ENCODE measurements at places on chromosomes 4 and X.

GRCh38 chrX:156001001-156001666 is 3.6 kb downstream of the IL9R start:
- no peak for DNase-seq

DNA sequence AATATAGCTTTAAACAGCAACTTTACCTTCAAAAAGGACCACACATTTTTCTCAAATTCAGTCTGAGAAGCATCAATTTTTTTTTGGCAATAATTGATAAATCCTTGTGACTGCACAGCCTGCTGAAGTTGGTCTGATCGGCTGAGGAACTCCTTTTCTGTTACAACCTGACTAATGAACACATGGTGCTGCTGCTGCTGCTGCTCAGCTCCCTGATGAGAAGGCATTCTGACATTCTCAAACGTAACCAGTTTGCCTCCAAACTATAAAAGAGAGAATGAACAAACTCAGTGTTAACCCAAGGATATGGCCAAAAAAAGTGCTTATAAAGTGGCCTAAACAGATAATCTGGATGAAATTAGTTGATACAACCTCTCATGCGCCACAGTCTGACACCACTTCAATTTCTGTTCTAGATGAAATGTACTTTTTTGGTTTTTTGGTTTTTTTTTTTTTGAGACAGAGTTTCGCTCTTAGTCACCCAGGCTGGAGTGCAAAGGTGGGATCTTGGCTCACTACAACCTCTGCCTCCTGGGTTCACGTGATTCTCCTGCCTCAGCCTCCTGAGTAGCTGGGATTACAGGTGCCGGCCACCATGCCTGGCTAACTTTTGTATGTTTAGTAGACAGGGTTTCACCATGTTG is 26.5 kb downstream of the SEC31A start:
- no peak for DNase-seq

DNA sequence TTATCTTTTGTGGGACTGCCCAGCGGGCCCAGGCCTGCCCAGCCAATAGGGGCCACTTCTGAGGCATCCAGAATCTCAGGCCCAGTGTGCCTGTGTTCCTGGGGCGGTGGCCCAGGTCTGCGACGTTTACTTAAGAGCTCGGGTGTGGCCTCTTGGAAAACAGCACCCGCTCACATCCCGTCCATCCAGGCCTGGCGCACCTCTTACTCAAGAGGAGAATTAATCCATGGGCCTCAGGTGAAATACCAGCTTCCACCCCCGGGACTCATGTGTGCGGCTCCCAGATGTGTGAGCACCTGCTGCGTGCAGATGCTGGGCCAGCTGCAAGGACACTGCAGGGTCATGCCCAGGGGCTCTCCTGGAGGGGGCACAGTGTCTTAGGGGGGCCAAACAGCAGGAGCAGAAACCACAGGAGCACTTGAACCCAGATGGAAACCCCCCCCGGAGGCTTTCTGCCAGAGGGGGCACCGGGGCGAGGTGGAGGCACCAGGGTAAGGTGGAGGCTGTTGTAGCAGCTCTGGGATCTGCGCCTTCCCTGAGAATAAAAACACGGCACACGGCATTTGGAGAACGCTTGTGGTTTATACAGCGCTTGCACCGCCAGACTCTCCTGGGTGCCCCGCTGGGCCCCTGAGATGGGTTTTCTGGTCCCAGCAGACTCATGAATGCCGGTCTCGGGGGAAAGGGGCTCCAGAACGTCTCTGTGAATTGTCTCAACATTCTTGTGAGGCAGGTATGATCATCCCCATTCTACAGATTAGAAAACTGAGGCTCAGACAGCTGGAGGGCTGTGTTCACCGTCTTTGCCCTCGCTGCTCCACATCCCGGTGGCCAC is 2.8 kb downstream of the PSAPL1 start:
- no peak for DNase-seq

GRCh38 chr4:109973529-109973905 is 60.8 kb downstream of the EGF start:
- DNase-seq, result no peak

DNA sequence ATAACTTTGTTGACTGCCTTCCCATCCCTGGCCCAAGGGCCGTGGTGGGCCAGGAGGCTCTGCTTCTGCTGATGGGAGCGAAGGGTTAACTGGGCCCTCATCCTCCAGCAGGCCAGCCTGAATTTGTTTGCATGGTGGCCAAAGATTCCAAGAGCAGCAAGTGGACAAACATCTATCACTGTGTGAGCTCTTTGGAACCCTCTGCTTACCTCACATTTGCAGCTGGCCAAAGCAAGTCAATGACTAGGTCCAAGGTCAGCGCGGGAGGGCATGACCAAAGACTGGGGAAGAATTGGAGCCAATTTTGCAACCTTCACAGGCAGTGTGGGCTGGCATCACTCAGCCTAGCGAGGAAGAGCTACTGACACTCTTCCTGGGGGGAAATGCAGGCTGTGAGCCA is 67.8 kb upstream of the ATP6AP2 start:
- DNase-seq, result no peak

DNA sequence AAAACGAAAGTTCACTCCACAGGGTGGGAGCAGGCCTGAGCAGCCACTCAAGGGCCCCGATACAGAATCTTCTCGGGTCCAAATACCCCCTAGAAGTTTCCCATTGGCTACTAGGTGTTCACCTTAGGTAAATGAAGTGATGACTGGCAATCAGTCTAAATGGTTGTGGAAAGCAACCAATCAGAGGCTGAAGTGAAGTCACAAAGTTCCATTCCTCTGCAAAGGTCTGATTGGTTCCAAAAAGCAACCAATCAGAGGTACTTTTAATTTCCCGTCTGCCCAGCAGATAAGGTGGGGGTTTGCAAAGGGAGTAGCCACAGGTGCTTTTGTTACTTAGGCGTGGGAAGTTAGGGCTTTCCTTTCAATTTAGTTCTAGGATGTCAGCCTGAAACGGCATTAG is 58.2 kb upstream of the NKAP start:
- peak; percentile 58 for DNase-seq

DNA sequence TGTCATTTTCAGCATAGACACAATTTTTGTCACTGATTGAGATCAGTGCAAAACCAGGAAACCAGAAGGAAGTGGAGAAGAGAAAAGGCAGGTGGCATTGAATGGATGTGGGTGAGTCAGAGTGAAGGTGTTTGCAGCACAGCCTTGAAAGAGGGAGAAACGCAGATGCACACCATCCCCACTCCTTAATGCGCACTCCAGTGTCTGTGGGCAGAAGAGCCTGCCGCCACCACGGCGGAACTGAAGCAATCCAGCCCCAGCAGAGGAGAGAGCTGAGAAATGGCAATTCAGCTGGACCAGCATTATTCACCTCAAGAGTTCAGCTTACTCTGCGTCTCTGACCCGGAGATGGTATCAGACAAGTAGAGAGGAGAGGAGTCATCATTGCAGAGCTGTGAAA is 393.1 kb upstream of the FRG1 start:
- DNase-seq, result no peak

GRCh38 chr4:76680952-76681351 is 217.0 kb downstream of the SOWAHB start:
- no peak for DNase-seq

DNA sequence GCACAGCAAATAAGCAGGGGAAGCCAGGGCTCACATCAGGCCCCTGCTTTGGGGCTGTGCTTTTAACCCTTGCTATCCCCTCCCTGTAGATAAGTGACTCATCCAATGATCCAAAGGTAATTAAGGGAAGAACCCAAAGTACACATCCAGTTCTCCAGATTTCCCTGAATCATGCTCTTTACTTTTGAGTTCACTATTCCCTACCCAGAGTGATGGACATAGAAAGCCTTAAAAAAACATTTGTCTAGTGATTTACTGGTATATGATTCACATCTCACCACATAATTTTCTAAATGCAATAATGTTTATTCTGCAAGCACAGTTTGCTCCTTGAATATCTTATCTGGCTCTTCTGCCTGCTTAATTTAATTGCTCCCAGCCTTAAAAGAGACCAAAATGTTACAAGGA is 136.2 kb downstream of the PPP3CA start:
- DNase-seq, result no peak

DNA sequence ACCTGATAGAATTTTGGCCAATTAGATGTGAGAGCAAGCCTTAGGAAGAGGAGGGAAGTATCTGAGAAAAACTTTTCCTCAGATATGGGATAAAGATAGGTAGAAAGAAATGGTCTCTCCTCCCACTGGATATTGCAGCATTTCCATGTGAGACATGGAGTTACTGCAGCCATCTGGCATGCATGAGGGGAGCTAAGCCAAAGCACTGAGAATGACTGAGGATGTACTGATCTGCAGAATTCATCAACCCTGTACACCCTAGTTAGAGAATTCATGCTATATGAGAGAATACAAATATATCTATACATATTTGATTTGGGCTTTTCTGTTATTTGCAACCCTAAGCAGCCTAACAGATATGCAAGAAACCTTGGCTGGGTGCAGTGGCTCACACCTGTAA is 52.5 kb upstream of the RPL34 start:
- DNase-seq, result no peak

GRCh38 chr4:162056990-162057389 is 106.8 kb downstream of the FSTL5 start:
- DNase-seq, result no peak

- DNase-seq, result no peak
Observed at GRCh38 chrX:70022616-70023015, 27.1 kb downstream of the AWAT2 start.

DNA sequence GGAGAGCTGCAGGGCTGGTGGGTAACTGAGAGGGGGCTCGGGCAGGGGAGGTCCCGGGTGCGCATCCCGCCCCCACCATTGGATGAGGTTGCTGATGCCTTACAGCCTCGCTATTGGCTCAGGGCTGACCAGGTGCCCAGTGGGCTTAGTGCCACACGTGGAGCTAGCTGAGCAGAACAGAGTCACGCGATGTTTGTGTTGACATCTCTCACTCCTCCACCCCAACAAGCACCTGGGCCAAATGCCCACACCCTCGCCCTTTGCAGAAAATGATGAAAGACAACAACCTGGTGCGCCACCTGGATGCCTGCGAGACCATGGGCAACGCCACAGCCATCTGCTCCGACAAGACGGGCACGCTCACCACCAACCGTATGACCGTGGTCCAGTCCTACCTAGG is 31.8 kb downstream of the ATP2B3 start:
- DNase-seq, result no peak

- DNase-seq, result no peak
Observed at GRCh38 chr4:20478412-20478811, 221.8 kb upstream of the PACRGL start.

- DNase-seq, result no peak
Observed at GRCh38 chr4:66357316-66357715, 687.0 kb upstream of the EPHA5 start.

GRCh38 chr4:164716901-164717300 is 37.0 kb upstream of the SMIM31 start:
- peak; percentile 39 for DNase-seq

DNA sequence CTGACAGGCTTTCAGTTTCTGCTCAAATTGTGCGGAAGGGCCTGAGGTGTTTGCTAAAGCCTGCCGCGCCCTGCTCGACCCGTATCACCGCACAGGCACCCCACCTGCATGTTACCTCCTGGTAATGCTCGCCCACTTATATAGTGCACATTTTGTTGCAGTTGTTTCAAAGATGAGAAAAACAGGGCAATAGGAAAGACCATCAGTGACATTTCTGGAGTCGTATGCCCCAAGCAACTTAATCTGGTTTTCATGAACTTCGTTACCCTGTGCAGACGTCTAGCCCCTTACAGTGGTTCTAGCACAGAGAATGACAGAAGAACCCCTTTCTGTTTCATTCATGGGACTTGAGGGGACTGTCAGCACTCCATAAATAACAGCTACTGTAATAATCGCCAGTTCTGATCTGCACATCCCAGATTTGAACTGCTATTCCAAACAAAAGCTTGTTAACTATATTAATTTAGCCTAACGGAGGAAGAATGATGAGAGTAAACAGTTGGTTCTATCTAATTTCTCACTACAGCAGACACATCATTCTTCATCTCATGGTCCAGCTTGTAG is 940 bp upstream of the DCTD start:
- DNase-seq, result no peak

DNA sequence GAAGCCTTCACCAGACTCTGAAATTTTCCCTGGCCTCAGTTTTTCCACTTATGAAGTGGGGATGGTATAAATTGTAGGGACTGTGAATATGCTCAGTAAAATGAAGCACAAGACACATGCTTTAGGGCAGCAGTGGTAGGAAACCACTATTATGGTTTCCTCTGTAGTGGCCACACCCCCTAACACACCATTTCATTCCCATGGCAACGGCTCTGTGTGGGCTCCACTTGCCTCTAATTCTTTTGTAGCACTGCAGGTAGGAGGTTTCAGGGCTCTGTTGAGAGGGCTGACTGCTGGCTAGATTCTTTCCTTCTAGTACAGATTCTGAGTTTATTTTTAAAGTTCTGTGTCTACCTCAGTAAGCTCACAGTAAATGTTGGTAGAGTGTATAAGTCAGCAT is 3.5 kb upstream of the VMA21 start:
- peak; percentile 45 for DNase-seq

DNA sequence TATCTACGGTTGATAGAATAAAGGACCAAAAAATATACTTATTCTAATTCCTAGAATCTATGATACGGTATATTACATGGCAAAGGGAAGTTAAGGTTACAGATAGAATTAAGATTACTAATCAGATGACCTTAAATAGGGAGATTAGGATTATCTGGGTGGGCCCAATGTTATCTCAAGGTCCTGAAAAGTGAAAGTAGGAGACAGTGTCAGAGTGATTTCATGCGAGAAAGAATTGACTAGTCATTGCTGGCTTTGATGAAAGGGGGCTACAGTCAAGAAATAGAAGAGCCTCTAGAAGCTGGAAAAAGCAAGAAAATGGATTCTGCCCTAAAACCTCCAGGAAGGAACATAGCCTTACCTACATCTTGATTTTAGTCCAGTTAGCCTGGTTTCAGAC is 176.9 kb upstream of the PPP1R2C start:
- no peak for DNase-seq

- no peak for DNase-seq
Observed at GRCh38 chrX:22246620-22247019, 26.1 kb upstream of the CBLL2 start.

GRCh38 chr4:104502471-104502870 is 7.8 kb upstream of the CXXC4 start:
- no peak for DNase-seq

DNA sequence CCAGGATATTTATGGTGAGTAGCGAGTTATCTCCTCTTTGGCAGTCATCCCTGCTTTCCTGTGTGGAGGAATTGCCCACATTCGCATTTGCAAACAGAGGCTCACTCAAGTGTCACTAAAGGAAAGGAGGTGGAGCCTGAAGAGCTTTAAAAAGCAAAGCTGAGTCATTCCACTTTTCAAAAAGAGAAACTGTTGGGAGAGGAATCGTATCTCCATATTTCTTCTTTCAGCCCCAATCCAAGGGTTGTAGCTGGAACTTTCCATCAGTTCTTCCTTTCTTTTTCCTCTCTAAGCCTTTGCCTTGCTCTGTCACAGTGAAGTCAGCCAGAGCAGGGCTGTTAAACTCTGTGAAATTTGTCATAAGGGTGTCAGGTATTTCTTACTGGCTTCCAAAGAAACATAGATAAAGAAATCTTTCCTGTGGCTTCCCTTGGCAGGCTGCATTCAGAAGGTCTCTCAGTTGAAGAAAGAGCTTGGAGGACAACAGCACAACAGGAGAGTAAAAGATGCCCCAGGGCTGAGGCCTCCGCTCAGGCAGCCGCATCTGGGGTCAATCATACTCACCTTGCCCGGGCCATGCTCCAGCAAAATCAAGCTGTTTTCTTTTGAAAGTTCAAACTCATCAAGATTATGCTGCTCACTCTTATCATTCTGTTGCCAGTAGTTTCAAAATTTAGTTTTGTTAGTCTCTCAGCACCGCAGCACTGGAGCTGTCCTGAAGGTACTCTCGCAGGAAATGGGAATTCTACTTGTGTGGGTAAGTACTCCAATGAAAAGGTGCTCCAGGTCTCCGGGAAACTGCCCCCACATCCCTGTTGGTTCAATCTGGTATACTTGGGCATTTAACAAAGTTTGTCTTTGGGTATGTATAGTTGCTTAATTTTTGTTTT is at the start of gene EGF:
EGF (plus strand) TSS at position 178 of the 890 bp plus-strand sequence; CDS start at position 631, 453 bp downstream.
- DNase-seq, result no peak
